Renal cortical epithelial cell (primary cell): ENCODE measurements at places on chromosomes 12 and 14. TPM values are rescaled to one million over a fixed set of nuclear protein-coding genes. Genes with fewer than 3 reads are reported as not detected.

Gene GPHN
- total RNA-seq = 12.0 and 38.7 TPM in 2 replicates

Gene EPYC
- total RNA-seq = not detected in 2 replicates

Gene CISTR
- not detected in 2 replicates for total RNA-seq

Gene ENDOU
- 0.10 TPM in 1 of 2 replicates, not detected in the other for total RNA-seq

Gene POTEG
- total RNA-seq = not detected in 2 replicates

Gene KLHL33
- not detected in 2 replicates for total RNA-seq

Gene KRT77
- not detected in 2 replicates for total RNA-seq

Gene NANOG
- total RNA-seq = not detected in 2 replicates

Gene GSG1
- 1.4 and 5.1 TPM in 2 replicates for total RNA-seq

Gene KCNC2
- total RNA-seq = under 0.01 TPM in 1 of 2 replicates, not detected in the other

Gene SVOP
- total RNA-seq = not detected in 2 replicates

Gene GPD1
- 0.69 and 0.70 TPM in 2 replicates for total RNA-seq
